ENCODE measurements at places on chromosomes 16 and 17. TPM values are rescaled to one million over a fixed set of nuclear protein-coding genes. Genes with fewer than 3 reads are reported as not detected.
A peak's percentile ranks its signal among the peaks of the same experiment; 100 is the strongest.

- DNase-seq = no peak
These were observed 8.8 kb upstream of the MPRIP start for GRCh38 chr17:17033466-17033865.

- DNase-seq = no peak
These were observed 31.6 kb upstream of the SLC12A3 start for GRCh38 chr16:56833243-56833970.

DNA sequence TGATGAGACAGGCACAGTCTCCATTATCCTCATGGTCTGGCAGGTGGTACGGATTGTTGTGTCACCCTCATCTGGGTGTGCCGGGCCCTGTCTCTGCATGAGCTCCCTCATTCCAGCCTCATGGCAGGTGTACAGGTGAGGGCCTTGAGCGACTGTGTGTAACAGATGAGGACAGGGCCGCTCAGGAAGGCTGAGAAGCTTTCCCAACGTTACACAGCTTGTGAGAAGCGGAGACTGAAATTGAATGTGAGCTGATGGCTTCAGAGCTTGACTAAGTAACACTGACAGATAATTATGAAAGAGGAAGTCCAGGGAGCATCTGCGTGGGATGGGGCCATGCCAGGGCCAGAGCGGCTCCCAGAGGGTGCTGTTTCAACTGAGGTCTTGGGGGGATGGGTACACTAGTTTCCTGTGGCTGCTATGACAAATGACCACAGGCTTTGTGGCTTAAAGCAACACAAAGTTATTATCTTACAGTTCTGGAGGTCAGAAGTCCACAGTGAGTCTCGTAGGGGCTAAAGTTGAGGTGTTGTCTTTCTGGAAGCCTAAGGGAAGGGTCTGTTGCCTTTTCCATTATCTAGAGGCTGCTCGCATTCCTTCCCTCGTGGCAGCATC lies 36.7 kb downstream of the CMIP start:
- no peak for DNase-seq

DNA sequence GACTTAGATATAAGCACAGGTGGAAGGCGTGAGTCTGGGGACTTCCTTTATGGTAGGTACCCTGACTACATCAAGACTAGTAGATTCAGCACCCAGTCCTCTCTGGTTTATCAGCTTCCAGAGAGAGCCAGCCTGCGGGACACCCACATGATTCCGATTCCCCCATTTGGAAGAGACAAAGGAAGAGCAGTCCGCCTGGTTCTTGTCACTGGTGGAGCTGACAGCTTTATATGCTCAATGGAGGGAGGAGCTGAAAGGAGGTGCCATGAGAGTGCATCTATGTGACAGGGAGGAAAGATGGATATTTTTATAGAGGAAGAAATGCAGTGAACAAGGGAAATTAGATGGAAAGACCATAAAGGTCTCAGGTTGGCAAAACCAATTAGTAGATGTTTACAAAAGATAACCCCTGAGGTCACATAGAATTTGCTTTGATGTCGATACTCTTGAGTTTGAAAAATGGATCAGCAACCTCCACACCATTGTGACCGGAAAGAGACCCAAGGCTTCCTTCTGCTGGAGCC lies 437.7 kb downstream of the PMP22 start:
- no peak for DNase-seq

DNA sequence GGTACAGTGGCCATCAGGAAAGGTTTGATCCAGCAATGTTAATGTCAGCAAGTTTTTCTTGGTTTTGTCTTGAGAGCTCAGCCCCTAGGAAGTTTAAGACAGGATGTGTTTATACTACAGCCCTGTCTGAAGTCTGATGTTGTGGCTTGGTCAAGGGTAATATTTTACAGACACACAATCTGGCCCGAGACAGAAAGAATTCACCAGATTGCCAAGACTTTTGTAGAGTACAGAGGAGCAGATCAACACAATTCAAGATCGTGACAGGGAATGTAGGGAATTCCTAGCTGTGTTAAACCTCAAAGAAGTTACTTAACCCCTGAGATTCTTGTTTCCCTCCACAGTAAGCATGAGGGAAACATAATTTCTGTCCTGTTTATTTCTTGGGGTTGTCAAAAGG lies 63.1 kb downstream of the SHISA9 start:
- DNase-seq = no peak

DNA sequence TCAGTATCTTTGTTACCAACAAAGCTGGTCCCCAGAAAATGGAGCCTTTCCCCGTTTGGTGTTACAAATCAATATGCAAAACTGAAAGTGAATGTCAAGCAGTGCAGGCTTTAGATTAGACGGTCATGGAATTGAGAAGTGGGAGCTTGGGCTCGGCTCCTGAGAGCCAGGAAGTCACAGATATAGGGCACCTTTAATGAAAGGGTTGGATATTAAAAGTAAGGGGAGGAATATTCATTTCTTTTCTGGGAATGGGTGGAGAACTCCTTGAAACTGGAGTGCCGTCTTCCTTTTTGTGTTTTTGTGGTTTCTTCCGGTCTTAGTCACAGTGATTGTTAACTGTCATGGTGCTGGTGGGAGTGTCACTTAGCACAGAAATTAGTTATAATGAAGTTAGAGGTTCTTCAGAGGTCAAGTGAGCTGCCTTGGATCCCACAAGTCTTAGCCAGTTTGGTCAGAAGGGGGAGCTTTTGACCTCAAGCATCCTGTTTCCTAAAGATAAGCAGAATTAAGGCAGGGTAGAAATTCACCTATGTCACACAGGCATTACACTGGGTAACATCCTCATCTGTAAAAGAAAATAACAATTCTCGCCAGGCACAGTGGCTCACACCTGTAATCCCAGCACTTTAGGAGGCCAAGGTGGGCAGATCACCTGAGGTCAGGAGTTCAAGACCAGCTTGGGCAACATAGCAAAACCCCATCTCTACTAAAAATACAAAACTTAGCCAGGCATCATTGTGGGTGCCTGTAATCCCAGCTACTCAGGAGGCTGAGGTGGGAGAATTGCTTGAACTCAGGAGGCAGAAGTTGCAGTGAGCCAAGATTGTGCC lies 9.6 kb upstream of the EIF1 start:
- DNase-seq = peak; percentile 75

DNA sequence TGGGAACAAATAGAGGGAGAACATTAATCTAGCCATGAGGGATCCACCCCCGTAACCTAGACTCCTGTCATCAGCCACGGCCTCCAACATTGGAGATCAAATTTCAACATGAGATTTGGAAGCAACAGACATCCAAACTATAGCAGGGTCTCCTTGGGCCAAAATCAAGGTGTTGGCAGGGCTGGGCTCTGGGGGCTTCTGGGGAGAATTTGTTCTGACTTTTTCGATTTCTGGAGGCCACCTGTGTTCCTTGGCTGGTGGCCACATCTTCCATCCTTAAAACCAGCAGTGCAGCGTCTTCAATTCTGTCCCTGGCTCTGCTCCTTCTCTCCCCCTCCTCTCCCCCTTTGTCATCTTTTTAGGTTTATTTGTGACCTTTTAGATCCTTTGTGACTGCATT lies 546.2 kb downstream of the WWOX start:
- no peak for DNase-seq

DNA sequence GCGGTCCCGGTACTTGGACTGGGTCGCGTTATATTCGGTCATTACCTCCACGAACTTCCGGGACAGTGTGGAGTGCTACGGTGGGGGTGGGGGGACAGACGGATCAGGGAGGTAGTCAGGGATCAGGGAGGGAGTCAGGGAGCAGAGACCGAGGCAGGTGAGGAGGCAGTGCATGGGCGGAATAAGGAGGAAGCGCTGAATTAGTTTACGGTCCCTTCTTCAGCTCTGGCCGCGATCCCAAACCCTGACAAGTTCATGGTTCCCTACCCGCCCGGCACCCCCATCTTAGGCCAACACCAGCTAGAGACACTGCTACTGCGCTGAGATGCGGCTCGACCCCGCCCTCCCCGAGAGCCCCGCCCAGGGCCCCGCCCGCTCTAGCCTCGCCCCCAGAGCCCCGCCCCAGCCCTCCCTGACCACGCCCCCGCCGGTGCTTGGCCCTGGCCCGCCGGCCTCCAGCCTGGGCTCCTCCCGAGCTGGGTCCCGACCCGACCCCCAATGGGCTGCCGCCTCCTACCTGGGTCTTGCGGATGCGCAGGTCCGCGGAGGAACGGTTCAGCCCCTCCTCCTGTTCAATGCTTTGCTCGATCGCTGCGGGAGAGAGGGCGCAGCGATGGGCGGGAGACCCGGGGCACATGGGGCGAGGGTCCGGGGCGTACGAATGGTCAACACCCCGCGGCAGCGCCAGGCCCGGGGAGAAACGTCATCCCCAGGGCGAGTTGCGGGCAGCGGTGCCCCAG lies 12.1 kb downstream of the HSD3B7 start:
- DNase-seq = peak; percentile 66

DNA sequence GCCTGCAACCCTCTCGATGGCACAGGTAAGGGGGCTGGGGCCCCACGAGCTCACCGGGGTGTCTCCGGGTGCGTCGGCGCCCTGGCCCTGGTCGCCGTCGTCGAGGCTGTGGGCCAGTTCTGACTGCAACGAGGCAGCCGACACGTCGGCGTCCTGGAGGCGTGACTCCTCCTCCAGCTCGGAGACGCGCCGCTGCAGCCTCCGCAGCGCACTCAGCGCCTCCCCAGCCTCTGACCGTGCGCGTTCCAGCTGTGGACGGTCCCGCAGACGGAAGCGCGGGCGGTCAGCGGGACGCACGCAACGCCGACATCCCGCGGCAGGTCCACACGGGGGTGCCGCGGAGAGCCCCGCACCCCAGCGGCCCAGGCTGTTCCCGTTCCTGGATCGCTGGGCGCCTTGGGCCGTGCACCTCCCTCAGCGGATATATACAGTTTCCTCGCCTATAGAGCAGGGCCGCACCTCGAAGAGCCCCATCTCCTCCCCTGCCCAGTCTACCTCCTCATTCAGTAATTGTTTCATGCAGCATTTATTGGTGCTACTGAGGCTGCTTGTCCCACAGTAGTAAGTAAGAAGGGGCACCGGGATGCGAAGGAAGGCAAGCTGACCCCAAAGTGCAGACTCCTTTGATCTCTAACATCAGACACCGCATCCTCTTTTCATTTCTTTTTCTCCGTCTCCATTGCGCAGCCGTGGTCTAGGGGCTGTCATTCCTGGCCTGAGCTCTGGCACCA lies 5.8 kb downstream of the THOC6 start:
- DNase-seq = no peak

DNA sequence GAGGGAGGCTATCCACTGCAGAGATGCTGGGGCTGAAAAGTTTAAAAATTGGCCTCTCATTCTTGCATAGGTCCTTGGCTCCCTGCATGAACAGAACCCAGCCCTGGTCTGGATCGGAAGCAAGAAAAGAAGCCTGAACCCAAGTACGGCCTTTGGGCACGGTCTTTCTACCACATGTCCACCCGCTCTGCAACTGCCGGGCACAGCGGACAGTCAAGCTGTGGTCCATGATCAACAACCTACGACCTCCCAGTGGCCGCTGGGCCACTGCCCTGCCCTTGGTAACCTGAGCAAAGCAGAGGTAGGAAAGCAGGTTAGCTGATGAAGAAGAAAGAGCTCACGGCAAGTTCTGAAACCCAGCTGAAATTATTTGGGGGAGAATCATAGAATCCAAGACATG lies 3.6 kb downstream of the ABCC12 start:
- no peak for DNase-seq

DNA sequence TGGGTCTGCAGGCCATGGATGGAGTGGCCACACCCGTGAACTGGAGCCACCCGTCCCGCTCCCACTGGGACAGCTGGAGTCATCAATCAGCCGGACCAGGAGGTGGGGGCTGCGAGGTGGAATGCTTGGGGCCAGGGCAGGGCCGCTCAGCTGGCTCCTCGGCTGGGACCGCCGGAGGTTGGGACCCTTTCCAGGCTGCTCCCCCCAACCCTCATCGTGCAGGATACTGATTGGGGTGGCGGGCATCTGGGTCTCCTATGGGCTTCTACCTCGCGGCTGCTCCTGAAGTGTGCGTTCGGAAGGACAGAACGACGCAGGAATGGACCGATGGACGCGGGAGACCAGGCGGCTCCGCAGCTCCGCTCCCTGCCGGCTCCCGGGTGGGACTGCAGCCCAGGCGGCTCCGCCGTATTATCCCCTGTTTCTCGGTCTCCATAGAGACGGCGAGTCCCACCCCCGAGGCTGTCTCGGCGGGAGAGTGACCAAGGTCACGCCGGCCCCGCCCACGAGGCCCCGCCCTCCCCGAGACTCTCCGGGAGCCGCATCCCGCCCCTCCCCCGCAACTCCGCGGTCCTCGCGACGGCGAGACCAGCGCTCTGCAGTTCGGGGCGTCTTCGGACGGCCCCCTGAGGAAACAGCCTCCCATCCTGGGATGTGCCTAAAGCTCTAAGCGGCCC lies at the start of gene TPPP3:
TSS of gene TPPP3 (minus strand) at position 388 of the 677 bp plus-strand sequence. CDS start 2,387 bp downstream, outside the sequence.
- DNase-seq = peak; percentile 24

- no peak for DNase-seq
These were observed 158.3 kb upstream of the PLCG2 start for GRCh38 chr16:81620796-81621195.

- no peak for DNase-seq
These were observed 240.7 kb downstream of the CDH13 start for GRCh38 chr16:82867485-82867884.

- DNase-seq = no peak
These were observed 252.3 kb downstream of the SNX29 start for GRCh38 chr16:12228602-12229499.

GRCh38 chr17:6683081-6683684 lies 30.0 kb downstream of the SLC13A5 start:
- no peak for DNase-seq

GRCh38 chr17:8674344-8675305 lies 44.1 kb upstream of the MYH10 start:
- DNase-seq = no peak

The NPIPA2 gene
- total RNA-seq = 6.2 TPM

The CFAP119 gene
- 4.4 TPM for total RNA-seq

The CPNE7 gene
- 35.2 TPM for total RNA-seq

Measured in activated T-helper 1 cell treated with anti-CD3 and anti-CD28 coated beads, Interleukin-12 subunit alpha, Interleukin-12 subunit beta, Interleukin-2, Interleukin-4 antibody, amounts not matched to agents 30 ng/mL and 10 ng/mL and 1 ng/mL, durations not matched to agents 14 hours and 24 hours and 36 hours (primary cell).